ENCODE measurements at places on chromosomes 4 and X. TPM values are rescaled to one million over a fixed set of nuclear protein-coding genes. Genes with fewer than 3 reads are reported as not detected.

Gene SLC2A9
- 0.79 TPM for total RNA-seq

Gene PHOX2B
- not detected for total RNA-seq

Gene FAM120C
- total RNA-seq = 9.2 TPM

Gene MAGED4
- 79.1 TPM for total RNA-seq

Gene REELD1
- not detected for total RNA-seq

Gene FRG2
- not detected for total RNA-seq

Gene APELA
- 135 TPM for total RNA-seq

Gene CENPVL2
- total RNA-seq = 2.8 TPM

Gene LPAR4
- 6.4 TPM for total RNA-seq

Gene EDA2R
- 8.3 TPM for total RNA-seq

Gene LRAT
- 20.4 TPM for total RNA-seq

Gene SPP1
- total RNA-seq = 13.2 TPM

Gene MGAT4D
- total RNA-seq = not detected

Gene PHKA1
- 6.6 TPM for total RNA-seq

Gene ATP6AP2
- 68.3 TPM for total RNA-seq

Gene PROM1
- total RNA-seq = 98.3 TPM

Gene POU4F2
- not detected for total RNA-seq

Gene TSPAN5
- 7.0 TPM for total RNA-seq

Gene LUZP4
- not detected for total RNA-seq

Gene KIT
- 6.7 TPM for total RNA-seq

Gene CACNA1F
- total RNA-seq = 0.94 TPM

Gene ASB9
- total RNA-seq = not detected

Gene PPEF2
- total RNA-seq = not detected

Gene ASB12
- total RNA-seq = 0.29 TPM

Gene MAGEH1
- total RNA-seq = 7.3 TPM

Gene CMC4
- total RNA-seq = 7.2 TPM
